ENCODE measurements at places on chromosomes 3 and 15.
A peak's percentile ranks its signal among the peaks of the same experiment; 100 is the strongest.

DNA sequence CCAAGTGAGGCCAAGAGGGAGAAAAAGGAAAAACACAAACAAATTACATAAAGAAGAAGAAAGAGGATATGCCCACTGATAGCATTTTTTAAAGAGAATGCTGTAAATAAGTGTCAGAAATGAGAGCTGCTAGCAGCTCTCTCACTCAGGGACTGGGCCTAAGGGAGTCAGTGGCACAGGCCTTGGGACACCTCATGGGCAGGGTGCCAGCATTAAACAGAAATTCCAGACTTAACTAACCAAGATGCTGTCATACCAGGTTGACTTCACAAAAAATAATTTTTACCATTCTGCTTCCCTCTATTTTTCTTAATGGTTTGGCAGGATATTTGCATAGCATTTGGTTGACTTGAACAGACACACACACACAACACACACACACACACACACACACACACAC lies 92.3 kb upstream of the ADAMTSL3 start:
- no peak for DNase-seq

GRCh38 chr3:47054412-47054811 lies 74.9 kb downstream of the NBEAL2 start:
- no peak for DNase-seq

GRCh38 chr3:56269755-56270535 lies 198.3 kb downstream of the ERC2 start:
- DNase-seq, result no peak

DNA sequence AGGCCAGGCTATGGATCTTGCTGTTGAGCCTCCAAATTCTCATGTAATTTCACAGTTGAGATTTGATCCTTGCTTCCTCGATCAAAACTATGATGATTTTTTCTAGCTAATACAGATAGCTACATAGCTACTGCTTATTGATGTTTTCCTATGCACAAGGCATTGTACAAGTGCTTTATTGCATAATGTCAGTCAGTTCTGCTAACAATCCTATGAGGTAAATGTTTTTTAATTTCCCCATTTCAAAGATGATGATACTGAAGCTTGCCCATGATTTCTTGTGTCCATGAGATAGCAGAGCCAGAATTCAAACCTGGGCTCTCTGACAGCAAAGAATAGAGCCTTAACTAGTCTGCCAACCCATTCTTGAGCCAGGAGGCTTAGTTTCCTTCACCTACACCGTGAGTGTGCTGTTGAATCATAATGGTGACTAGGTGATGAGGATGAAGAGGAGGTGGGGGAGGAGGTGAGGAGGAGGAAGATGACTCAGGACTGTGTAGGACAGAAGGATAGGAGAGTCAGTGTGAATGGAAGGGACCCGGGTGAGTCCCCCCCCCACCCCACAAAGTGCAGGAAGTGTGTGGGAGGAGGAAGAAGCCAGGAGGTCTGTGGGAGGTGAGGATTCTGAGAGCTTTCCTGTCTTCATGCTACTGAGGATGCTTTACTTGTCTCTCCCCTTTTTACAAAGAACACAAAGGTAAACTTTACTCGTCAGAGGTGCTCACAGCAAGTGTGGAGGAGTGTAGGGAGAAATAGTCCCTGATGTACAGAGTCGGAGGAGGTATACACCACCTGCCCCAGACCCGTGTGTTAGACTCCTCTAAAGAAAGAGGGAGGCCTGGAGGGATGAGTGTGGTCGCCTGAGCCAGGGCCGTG lies 3.6 kb downstream of the TAGLN3 start:
- no peak for DNase-seq

DNA sequence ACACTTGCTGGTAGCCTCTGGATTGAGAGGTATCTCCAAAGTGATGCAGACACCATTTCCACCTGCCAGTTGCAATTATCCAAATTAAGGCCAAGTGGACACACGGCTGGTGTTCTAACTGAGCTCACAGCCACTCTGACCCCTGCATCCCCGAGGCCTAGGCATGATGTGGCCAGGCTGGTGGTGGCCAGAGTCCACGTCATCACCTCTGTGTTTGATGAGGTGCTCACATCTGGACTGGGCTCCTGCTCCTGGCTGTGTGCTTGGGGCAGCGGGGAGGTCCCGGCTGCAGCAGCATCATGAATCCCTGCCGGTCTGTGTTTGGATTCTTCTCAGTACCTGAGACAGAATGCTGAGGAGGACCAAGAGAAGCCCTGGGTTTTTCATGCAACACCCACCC lies 4.9 kb downstream of the OXTR start:
- no peak for DNase-seq

DNA sequence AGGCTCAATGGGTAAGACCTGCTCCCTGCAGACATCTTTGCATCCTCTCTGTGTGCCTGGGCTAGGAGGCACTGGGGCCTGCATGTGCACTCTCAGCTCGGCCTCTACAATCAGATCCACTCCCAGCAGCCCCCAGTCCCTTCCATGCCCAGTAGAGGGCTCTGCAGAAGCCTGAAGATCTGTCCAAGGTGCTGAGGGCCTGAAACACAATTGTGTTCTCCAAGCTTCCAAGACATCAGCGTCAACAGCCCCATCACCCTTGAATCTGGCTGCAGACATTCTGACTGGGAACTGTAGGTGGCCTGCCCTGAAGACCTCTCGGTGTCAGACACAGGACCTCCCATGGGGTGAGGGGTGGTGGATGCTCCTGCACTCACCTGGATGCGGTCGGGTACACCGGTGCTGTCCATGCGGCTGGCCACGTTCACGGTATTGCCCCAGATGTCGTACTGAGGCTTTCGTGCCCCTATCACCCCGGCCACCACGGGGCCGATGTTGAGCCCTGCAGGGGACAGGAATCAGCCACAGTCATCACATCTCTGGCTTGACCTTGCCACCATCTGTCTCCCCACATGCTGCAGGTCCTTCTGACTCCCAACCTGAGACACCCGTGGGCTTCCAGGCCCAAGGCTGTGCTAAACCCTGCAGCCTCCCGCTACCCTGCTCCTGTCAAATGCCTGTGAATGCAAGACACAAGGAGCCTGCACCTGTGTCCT lies 84.7 kb downstream of the SEC22A start:
- DNase-seq, result no peak

- DNase-seq, result no peak
Observed at GRCh38 chr3:15505479-15506165, 15.9 kb downstream of the COLQ start.

DNA sequence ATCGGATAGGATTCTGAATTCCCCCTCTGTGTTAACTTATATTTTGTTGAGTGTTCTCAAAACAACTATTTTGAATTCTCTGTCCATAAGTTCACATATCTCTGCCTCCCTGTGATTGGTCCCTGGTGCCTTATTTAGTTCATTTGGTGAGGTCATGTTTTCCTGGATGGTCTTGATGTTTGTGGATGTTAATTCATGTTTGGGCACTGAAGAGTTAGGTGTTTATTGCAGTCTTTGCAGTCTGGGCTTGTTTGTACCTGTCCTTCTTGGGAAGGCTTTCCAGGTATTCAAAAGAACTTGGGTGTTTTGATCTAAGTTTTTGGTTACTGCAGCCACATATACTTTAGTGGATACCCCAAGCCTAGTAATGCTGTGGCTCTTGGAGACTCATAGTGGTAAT lies 23.3 kb downstream of the PLSCR2 start:
- no peak for DNase-seq

GRCh38 chr3:79380581-79380980 lies 387.2 kb downstream of the ROBO1 start:
- DNase-seq, result no peak

DNA sequence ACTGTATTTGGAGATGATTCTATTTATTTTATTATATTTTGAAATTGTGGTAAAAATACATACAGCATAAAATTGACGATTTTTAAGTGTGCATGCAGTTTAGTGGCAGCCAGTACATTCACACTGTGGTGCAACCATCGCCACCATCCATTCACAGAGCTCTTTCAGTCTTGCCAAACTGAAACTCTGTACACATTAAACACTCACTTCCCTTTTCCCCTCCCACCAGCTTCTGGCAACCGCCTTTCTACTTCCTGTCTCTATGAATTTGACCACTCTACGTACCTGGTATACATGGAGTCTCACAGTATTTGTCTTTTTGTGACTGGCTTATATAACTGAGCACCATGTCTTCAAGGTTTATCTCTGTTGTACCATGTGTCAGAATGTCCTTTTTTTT lies 303.3 kb upstream of the ATP10A start:
- DNase-seq, result no peak

- no peak for DNase-seq
Observed at GRCh38 chr3:41448396-41448795, 249.1 kb downstream of the CTNNB1 start.

DNA sequence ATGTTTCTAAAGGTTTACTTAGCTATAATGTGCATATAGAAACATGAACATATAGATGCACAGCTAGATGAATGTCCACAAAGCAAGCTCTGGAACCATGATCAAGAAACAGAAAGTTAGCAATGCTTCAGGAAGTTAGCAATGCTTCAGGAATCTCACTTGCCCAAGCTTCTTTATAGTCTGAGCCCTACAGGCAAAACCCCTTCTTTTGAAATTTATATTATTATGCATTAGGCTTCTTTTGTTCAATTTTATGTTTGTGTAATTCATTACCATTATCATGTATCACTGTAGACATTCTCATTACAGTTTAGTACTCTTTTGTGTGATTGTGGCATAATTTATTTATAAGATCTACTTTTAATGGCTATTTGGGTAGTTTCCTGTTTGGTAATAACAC lies 286.4 kb upstream of the BCHE start:
- DNase-seq, result no peak

DNA sequence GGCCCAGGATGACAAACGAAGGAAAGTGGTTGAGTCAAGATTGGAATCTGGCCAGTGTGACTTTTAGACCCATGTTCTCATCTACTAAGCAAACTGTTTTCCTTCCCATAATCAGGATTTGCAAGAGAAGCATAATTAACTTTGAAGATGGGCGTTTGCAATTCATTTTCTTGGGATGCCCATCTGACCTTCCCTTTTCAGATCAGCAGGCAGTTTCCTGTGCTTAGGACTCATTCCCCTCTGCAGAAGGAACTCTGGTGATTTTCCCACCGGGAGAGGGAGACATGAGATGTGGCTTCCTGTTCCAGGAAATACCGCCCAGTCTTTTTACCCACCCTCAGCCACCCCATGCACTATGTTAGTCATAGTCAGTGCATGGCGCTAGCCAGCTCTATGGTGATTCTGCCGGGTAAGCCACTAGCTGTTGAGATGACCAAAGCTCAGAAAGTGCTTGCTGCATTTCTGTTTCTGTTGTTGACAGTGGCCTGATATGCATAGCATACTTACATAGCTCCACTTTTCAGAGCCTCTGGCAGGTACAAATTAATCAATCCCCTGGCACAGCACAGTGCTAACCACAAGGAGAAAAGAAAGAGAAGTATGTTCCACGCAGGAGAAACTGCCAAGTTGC lies 129.4 kb downstream of the VGLL4 start:
- DNase-seq, result peak; percentile 75

- DNase-seq, result no peak
Observed at GRCh38 chr3:122988508-122988907, 39.1 kb downstream of the SEMA5B start.

DNA sequence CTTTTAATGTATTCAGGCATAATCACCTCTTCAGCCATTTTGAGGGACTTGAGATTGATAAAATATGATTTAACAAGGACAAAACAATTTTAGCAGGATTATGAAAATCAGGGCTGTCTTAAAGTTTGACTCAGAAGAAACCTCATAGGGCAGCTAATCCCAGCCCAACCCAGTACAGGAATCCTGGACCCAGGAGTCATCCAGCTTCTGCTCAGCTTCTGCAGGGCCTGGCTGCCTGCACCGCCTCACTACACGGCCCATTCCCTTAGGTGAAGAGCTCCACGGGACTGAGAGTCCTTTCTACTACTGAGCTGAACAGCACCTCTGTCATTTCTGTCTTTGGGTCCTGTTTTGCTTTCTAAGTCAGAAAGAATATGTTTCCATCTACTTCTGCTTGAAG lies 37.5 kb downstream of the ARHGAP31 start:
- no peak for DNase-seq

- no peak for DNase-seq
Observed at GRCh38 chr3:18868911-18869689, 279.2 kb upstream of the KCNH8 start.

GRCh38 chr15:39124155-39124552 lies 456.7 kb upstream of the THBS1 start:
- DNase-seq, result no peak

DNA sequence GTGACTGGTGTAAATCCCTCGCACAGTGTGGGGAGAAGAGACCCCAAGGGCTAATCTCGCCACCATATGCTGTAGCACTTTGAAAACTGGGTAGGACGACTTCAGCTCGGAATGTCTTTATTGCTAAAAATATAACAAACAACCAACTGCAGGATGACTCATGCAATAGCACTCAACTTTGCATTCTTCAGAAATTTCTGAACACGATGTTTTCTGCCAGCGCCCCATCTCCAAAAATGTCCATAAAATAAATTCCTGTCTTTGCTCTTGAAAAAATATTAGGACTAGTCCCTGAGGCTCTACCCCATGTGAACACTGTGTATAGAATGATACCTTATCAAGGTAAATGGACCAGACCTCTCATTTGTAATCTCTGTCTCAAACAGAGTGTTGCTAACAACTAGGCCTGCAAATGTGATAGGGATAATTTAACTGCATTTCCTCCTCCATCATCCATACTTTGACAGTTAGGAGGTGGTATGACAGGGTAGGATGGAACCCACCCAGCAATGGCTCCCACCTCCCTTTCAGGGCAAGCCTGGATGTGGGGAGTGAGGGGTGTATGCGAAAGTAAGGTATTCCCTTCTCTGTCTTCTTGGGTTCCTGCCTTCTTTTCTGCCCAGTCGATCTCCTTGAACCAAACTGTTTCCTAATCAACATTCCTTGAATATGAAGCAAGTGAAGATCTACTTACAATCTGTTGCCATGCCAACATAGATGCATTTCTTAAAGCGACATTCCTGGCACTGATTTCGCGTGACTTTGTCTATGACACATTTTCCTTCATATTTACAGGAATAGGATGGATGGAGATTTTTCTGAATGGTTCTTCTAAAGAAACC lies 201.1 kb downstream of the NR1D2 start:
- DNase-seq, result peak; percentile 97

- DNase-seq, result no peak
Observed at GRCh38 chr3:144989807-144990206, 1018.2 kb downstream of the DIPK2A start.

- DNase-seq, result no peak
Observed at GRCh38 chr15:85615930-85616329, 178.8 kb downstream of the KLHL25 start.

GRCh38 chr15:40957581-40958051 lies 4.3 kb downstream of the CHAC1 start:
- DNase-seq, result no peak

DNA sequence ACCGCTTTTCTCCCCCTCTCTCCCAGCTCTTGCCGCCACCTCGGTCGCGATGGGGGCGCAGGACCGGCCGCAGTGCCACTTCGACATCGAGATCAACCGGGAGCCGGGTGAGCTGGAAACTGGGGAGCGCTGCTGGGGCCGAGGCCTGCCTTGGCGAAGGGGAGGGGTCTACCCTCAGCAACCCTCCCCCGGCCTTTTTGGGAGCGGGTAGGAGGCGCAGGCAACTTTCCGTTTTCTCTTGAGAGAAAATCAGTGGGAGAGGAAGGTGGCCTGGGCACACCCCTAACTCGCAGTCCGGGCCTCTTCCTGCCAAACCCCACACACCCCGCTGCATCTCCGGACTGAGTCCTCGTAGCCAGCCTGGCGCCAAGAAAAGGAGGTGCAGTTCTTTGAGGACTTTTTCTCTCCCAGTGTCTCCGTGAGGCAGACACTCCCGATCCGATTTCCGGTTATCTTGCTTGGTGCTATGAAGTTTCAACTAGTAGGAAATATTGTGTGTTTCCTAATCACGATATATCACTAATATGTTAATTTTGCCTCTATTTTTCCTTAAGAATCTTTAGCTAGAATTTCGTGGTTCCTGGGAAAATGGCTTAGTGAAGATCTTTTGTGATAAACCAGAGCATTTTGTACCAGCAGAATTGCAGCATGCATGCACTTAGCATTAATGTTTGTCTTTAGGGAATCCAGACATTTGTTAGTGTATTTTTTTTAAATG lies 631 bp downstream of the NKTR start:
- peak; percentile 25 for DNase-seq
